Activated T-cell treated with anti-CD3 and anti-CD28 coated beads for 4 hours (primary cell): ENCODE measurements at places on chromosomes 5 and 9.

GRCh38 chr9:75462866-75463265, 374.6 kb downstream of the OSTF1 start:
- no peak for DNase-seq

GRCh38 chr5:175873088-175873454, 1.7 kb downstream of the CPLX2 start:
- DNase-seq: no peak

- DNase-seq: no peak
These were observed 37.2 kb downstream of the GPR107 start for GRCh38 chr9:130090915-130091314.

GRCh38 chr9:15116130-15116580, 190.9 kb downstream of the TTC39B start:
- DNase-seq: no peak

GRCh38 chr5:133032852-133033742, 6.7 kb upstream of the ZCCHC10 start:
- no peak for DNase-seq

DNA sequence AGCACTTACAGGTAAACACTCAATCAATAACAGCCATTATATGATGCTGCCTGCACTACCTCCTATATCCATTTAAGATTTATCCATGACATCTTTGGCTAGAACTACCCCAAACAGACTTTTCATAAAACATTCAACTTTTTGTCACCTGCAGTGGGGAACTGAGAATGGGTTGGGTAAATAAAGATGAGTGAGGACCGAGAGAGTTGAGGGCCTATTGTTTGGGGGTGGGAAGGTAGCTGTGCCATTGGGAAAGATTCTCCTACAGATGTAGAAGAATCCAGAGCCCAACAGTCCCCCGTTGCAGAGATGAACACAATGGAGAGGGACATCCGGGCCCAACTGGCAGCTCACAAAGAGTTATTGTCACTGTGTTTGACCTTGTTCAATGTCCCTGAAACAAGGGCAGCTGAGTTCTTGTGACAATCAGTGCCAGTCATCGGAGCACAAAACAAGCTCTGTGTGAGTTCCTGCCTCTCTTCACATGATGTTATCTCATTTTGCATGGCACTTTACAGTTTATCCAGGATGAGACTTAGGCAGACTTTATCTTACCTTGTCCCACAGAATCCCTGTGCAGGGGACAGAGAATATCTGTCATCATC, 11.5 kb upstream of the SLC31A2 start:
- no peak for DNase-seq

GRCh38 chr9:133904346-133905090, 87.6 kb downstream of the VAV2 start:
- DNase-seq: no peak

DNA sequence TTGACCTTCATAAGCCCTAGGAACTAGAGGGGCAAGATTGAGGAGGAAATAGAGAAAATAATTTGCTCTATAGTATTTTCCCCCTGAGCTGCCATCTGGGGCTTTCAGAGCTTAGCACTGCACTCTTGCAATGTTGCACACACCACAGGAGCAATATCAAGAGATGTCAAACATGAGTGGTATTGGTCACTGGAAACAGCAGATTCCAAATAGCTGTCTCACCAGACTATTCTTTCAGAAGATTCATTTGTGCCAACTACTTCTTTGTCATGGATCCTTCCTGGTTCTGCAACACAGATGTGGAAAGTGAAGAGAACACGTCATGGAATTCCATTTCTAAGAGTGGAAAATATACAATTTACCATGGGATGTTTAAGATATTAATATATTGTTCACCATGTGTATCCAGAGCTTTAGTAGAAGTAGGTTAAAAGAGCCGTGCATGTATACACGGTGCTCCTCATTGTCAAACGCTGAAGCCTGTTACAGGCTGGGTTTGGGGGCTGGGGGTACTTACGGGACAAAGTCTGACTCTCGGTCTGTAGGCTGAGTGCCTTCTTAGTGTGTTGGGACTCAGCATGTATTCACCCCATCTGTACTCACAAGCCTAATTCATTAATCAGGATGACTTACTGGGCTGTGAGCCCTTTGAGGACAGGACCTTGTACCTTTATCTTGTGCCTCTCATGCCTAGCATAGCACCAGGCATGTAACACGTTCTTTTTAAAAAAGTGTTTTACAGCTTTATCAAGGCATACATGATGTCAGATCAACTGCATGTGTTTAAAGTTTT, 31.4 kb upstream of the GDNF start:
- no peak for DNase-seq

DNA sequence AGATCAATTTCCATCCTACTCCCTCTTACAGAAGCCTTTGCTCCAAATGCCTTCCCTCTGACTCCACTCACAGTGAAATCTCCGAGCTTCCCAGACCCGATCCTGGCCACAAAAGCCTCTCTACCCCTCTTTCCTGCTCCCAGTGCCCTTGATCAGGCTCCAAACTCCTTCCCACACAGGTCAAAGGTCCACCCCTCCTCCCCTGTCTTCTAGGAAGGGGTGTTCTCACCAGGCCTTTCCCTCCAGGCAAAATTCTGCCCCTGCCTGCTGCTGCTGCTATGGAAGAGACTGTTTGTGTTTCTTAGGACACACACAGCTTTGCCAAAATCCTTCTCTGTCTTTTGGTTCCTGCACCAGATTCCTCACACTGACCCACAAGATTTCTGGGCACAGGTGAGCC, 85.8 kb upstream of the ALDH1A1 start:
- DNase-seq: no peak

GRCh38 chr5:9919306-9920030, 289.3 kb upstream of the TAS2R1 start:
- no peak for DNase-seq

DNA sequence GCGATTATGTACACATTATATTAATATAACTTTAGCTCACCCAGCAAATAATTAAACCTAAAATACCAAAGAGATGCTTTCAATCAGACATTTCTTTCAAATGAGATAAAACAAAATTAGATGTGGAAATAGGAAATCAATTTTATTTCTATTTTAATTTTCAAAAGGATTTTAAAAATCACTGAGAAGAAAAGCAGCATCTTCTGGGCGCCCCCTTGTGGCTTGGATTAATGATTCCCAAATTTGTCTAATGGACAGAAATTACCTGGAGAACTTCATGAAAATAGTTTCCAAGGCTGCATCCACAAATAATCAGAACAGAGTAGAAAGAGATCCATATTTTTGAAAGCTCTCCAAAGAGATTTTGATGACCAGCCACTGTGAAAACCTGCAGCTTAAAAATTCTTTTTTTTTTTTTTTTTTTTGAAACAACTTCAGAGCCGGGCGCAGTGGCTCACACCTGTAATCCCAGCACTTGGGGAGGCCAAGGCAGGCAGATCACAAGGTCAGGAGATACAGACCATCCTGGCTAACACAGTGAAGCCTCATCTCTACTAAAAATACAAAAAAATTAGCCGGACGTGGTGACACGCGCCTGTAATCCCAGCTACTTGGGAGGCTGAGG, 50.9 kb upstream of the CEMIP2 start:
- DNase-seq: peak; percentile 55

DNA sequence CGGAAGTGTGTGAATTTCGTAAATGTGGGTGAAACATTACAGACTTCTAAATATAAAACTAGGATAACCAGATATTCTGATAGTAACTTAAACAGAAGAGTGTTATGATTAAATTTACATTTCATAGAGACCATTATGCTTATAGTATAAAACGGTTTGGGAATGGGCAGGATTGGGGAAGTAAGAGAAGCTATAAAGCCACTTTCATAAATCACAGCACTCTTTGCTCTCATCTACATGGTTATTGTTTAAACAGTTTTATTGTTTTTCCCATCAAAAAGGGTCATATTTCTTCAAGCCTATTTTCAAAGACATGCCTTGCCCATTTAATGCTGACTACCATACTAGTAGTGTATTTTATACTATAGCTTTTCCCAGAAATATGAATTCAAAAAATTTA, 9.2 kb downstream of the ZFR start:
- DNase-seq: no peak

GRCh38 chr9:121743441-121744001, 92.1 kb downstream of the DAB2IP start:
- no peak for DNase-seq

- no peak for DNase-seq
These were observed 189.5 kb downstream of the SLCO4C1 start for GRCh38 chr5:102106599-102106998.

GRCh38 chr5:34533582-34534522, 122.3 kb upstream of the RAI14 start:
- DNase-seq: no peak

DNA sequence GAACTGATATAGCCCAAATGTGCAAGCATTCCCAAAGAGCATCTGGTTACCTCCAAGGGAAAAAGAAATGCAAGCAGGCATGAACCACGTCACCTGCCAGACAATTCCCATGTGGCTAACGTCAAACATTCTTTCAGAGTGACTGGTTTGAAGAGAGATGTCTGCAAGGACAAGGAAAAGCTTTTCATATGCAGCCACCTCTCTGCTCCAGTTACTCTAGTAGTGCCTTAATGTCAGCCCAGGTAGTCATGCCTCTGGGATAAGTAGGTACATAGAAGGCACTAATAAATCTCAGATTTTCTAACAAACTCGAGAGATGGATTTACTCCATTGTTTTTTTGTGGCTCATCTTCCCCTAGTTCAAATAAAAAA, 96.8 kb upstream of the IFNK start:
- DNase-seq: no peak

GRCh38 chr9:35688558-35689541, 875 bp downstream of the TPM2 start:
- no peak for DNase-seq

DNA sequence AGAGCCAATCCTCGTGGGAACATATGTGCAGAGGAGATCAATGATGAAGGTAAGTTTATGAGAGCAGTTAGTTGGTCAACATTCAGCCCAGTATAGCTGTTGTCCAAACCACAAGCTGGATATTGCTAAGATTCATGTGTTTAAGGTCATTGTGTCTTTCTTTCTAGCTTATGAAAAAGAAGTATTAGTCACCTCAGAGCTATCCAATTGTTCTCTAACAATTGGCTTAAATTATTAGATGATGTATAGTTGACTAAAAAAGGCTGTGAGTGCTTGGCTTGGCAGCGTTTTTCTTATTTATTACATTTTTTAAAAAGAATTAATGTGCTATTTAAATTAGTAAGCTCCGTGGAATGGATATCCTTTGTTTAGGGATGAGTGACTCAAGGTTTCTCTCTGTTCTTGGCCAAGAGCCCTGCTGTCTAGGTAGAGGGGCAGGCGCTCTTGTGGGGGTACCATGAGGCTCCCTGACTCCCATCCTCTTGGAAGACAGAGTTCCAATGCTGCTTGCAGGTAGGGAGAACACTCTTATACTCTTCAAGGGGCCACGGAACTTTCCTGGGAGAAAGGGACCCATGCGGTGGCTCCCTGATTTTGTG, 487.4 kb downstream of the IRX1 start:
- no peak for DNase-seq

- DNase-seq: no peak
These were observed 95.2 kb upstream of the CAST start for GRCh38 chr5:96566833-96567587.

DNA sequence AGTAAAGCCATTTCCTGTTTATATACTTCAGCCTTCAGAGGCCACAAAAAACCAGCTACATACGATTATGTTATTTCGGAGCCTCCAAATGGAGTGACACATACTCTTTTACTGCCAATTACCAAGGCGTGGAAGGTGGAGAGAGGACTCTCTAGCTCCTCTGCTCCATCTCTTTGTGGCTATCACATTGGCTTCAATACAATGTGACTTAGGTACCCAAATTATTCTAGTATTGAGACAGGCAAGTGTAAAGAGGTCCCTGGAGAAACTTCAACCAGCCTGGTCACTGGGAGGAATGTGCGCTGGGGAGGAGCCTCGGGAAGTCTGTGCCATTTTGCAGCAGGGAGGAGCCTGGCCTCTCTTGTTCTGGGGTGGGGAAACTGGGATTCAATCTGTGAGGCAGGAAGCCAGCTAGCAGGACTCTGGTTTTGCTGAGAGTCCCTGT, 85.8 kb upstream of the TAS2R1 start:
- DNase-seq: no peak

DNA sequence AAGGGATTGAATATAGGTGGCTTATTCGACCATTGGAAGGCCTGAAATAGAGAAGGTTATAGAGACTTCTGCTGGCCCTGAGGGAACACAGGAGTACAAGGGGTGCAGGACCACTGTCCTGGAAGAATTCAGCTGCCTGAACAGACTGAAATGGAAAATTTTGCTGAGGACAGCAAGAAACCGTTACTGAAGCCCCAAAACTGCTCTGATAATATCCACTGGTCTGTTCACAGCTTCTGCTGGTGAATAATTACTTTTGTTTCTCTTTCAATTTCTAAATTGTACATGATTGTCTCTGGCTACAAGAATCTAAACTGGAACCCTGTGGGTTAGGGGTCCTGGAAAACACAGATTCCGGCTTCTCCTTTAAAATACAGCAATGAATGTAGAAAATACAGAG, 218.5 kb upstream of the CDH12 start:
- no peak for DNase-seq

DNA sequence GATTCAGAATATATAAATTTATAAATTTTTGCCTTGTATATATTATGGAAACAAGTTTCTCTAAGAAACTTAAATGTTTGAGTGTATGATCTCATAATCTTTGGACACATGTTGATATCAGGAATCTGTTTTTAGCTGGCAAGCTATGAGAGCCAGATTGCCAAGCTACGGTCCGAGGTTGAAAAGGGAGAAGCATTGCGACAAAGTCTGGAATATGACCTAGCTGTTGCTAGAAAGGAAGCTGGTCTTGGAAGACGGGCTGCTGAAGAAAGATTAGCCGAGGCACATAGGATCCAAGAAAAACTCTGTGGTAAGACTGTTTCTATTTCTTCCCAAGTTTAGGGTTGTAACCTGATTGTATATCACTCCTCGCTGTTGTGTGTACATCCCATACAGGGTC, 25.9 kb downstream of the CCDC171 start:
- no peak for DNase-seq

GRCh38 chr9:738209-738915, 103.1 kb upstream of the DMRT1 start:
- no peak for DNase-seq
